Calu3 (cell line): ENCODE measurements at places on chromosomes 5 and 9. TPM values are rescaled to one million over a fixed set of nuclear protein-coding genes. Genes with fewer than 3 reads are reported as not detected.

DNA sequence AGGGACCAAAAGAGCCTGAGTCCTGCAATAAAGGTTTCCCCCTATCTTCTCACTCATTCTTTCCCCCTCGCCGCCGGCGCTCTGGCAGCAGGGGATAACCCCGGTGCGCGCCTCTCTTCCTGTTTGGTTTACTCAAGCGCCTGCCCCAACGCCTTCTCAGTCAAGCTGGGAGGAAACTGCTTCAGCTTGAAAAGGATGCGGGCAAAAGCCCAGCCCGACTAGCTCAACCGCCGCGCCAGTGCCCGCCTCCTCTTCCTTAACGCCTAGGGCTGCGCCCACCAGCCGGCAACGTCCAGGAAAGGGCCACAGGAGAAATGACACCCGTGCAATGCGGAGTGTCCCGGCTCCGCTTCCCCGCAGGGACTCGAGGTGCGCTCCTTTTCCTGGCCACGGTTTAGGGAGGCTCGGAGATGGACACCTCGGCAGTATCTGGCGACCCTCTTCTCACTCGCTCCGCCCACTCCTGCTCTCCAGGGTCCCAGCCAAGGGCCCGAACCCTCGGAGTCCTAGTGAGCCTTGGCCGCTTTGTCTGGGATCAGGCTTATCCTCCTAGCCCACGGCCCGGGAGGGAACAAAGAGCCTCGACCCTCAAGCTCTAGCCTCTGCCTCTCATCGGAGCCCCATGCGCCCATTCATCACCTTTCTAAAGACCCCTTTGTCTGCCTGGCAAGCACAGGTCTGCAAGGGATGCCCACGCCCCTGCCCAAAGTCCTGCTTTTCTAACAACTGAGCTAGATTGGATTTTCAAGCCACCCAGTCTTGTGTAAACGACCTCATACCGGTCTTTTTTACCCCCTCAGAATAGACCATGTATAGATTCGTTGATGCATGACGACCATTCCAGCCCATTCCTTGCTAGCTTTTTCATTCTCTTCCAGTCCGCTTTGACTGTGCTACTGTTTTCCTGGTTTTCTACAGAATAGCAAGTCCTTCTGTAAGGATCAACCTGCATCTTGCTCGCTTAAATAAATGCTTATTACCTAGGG lies 2.0 kb downstream of the ST8SIA4 start:
- no peaks in the 10 kb centered on the region for H3K36me3 ChIP-seq
- H3K27me3 ChIP-seq: no peaks in the 10 kb centered on the region
- H3K27ac ChIP-seq: no peak overlapping the region

DNA sequence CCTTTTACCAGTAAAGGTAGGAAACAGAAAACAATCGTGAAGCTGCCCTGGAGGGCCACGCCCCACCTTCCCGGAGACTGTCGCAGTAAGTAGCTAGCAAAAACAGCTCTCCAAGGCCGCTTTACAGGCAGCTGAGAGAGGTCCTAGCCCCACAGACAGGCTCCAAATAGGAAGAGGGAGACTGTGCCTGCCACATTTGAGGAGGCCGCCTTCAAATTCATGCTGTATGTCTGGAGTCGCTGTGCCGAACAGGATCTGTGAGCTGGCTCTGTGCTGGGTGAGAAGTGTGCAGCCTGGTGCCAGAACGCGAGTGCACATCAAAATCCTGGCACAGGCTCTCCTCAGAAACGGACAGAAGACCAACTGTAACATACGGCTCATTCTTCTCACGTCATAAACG lies 582.2 kb downstream of the CETN3 start:
- no peaks in the 10 kb centered on the region for H3K36me3 ChIP-seq
- no peak overlapping the region for H3K27ac ChIP-seq
- H3K4me3 ChIP-seq: no peak overlapping the region
- no peaks in the 10 kb centered on the region for H3K27me3 ChIP-seq
- DNase-seq: no peak
- H3K4me1 ChIP-seq: no peaks in the 10 kb centered on the region

DNA sequence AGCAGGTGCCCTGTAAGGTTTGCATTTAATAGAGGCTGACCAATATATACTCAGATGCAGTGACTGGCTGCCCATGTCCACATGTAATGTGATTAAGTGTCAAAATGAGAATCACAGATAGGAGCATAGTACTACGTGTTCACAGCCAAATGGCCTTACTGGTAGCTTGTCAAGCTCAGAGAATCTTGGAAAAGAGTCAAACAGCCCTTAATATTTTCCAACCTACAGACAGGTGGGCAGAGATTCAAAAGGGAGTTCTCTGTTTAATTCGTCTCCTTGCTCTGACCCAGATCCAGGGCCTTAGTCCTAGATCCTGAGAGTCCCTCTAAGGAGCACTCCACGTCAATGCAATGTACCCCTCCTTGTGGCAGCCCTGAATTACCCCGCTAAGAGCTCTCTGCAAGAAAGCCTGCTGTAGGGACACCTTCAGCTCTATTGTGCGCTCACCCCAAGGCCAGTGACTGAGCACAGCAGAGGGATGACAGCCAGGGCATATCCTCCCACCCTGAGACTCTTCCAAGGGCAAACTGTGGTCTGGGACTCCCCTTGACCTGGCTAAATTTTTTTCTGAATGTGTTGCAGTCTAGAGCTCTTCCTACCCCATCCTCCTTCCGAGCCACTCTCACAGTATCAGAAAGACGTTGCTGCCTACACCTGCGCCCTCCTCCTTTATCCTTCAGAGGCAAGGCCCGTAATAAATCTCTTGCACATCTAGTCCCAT lies 159.2 kb downstream of the SNCAIP start:
- H3K27me3 ChIP-seq: no peaks in the 10 kb centered on the region
- H3K27ac ChIP-seq: no peak overlapping the region

DNA sequence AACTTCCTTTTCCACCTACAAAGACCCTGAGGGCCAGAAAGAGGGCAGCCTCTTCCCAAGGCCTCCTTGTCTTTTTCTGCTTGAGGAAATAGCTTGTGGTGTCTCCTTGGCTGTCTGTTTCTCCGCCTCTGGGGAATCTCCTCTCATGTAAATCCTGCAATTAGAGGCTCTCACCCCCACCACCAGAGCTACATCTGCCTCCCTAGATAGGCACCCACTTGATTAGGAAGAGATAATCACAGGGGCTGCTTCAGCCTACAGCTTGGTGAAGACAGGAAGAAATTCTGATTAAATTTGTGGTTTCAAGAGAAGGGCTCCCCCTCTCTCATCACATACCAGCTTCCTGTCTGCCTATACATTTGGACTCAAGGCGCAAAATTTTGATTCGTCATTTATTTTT lies 75.6 kb downstream of the TLR4 start:
- H3K27me3 ChIP-seq: no peaks in the 10 kb centered on the region
- no peaks in the 10 kb centered on the region for H3K36me3 ChIP-seq
- H3K4me3 ChIP-seq: no peak overlapping the region

DNA sequence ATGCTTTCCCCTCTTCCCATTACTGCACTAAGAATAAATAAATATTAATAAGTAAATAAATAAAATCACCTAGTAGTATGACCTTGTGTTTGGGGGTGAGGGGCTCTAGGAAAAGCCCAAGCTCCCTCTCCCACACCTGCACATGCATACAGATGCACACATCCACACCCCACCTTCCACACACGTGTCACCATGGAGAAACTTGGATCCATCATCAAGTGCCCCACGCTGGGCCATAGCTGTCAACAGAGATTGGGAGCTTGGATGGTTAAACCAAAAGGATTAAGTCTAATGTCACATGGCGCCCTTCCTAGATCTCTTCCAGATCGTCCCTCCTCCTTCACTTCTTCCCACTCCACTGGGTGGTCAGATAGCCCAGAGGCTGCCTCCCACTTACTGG lies 37.0 kb downstream of the TMEM215 start:
- H3K4me1 ChIP-seq: no peaks in the 10 kb centered on the region
- no peak overlapping the region for H3K4me3 ChIP-seq
- H3K36me3 ChIP-seq: no peaks in the 10 kb centered on the region

- no peaks in the 10 kb centered on the region for H3K27me3 ChIP-seq
- peaks cover 13% of the 10 kb centered on the region for H3K4me1 ChIP-seq
- no peak overlapping the region for H3K4me3 ChIP-seq
- DNase-seq: no peak
These were observed 15.1 kb upstream of the RNF145 start for GRCh38 chr5:159224471-159224870.

CARTPT gene
- total RNA-seq: not detected in 2 replicates

MED7 gene
- 21.2 and 24.1 TPM in 2 replicates for total RNA-seq

PCDHGC5 gene
- total RNA-seq: 1.5 and 2.1 TPM in 2 replicates

NME5 gene
- 3.9 and 4.0 TPM in 2 replicates for total RNA-seq

KYAT1 gene
- total RNA-seq: 3.7 and 4.1 TPM in 2 replicates

LCN12 gene
- total RNA-seq: 3.8 and 3.9 TPM in 2 replicates
